ENCODE measurements at places on chromosomes 11 and 22.

- no peak for DNase-seq
Measured at GRCh38 chr11:64245401-64245796, 1.3 kb downstream of the PPP1R14B start.

- DNase-seq = no peak
Measured at GRCh38 chr11:14089690-14090462, 127.4 kb downstream of the SPON1 start.

DNA sequence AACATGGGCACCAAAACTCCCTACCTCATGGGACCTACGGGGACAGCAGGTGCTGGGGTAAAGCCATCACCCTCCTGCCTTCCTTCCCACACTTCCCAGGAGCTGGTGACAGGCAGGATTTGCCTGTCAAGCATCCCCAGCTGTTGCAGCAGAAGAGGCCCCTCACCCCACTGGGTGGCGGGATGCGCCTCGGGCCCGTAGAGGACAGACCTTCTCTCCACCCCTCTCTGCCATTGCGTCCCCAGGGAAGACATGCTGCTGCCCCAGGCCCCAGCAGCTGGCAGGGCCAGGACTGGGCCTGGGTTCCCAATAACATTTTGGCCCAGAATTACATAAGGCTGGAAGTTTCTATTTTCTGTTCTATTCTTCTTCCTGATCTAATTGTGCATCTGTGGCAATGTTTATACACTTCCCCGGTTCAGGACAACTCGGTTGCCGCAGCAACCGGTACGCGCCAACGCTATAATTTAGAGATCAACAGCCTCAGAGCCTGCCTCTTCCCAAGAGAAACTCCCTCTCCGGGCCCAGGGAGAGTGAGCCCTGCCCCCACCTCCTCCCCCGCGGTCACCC is 25.4 kb downstream of the KCNJ4 start:
- no peak for DNase-seq

DNA sequence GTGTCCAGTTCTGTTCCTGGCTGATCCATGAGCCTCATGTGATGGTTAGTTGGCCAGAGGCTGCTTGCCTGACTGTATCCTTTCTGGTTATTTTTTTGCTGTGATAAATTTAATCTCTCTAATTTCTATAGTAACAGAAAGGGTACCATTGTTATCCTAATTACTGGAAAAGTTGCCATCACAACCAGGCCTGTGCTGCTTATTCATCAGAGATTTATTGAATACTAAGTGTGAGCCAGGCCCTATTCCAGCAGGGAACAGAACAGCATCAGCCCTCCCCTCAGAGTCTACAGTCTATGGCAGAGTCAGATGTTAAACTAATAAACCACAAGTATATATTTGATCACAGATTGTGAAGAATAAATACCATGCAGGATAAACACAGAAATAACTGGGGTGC is 86.8 kb downstream of the DEPDC5 start:
- no peak for DNase-seq

DNA sequence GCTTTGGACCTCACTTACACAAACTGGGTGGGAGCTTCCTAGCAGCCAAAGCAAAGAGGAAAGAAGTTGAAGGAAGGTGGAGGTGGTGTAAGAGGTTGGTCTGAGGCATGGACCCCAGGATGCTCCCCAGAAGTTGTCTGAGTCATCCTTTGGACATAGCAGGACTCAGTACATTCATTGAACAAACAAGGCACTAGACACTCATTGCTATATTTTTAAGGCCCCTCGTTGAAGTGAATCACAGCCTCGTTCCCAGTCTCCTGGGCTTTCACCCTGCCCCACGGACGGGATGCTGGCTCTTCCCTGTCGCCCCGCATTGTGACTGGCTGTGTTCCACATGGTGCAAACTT is 95.9 kb upstream of the FGF3 start:
- no peak for DNase-seq

- no peak for DNase-seq
Measured at GRCh38 chr11:56509439-56509838, 18.3 kb upstream of the OR5M8 start.

DNA sequence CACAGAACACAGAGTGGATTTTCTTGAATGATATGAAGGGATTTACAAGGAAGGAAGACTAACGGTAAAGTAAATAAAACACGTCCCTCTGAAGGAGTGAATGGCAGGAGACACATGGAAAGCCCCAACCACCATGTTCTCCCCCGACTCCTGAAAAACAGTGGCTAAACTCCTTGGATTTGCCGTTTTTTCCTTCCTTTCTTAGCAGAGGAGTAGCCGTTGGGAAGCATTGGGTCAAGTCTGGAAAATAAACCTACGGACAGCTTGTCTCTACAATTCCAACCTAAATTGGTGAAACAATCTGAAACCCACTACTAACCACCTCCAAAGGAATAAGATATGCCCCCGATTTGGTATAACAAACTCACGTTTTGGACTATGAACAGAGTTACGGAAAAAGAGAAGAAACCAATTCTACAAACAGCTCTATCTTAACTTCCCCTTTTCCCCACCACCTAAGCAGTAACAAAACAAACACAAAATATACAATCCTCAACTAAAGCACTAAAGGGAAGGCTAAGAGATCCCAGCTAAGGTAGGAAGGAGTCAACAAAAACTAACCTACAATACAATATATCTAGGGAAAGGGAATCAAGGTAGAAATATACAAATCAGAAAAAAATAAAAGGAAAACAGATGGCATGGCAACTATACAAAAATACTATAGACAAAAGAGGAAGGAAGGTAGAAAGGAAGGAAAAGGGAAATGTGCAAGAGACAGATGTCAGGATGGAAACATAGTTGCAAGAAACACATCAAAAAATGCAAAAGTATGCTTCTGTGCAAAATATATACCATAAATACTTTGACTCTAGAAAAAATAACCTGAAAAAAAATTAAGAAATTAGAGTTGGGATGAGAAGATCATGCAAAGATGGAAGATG is 43.8 kb upstream of the LYVE1 start:
- DNase-seq = no peak

DNA sequence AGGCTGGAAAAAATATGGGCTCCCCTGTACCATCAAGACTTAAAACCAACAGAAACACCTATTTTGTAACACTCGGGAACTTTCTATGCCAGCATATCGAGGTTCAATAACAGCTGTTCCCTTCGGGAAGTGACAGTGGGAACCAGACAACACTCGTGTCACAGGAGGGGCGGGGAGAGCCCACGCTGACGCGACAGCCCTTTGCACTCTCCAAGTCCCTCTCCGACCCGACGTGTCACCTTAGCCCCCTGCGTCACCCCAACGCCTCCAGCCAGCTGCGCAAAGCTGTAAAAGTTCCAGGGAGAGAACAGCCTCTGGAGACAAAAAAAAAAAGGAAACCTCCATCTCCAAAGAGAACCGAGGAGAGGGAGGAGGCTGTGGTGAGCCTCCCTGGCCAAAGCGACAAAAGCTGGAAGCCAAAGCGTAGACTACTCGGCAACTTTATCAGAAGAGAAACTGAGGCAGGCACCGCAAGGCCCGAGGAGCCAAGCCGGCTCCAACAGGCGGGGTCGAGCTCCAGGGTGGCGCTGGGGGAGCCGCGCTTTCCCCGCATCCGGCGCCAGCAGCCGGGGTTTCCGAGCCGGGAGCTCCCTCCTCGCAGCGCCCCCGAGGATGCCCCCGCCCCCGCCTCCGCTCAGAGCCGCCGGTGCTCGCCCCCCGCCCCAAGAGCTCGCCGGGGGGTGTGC is 751 bp downstream of the ARFGAP3 start:
- peak; percentile 21 for DNase-seq

GRCh38 chr11:63769042-63769713 is 603 bp upstream of the ZFTA start:
- DNase-seq = peak; percentile 9

DNA sequence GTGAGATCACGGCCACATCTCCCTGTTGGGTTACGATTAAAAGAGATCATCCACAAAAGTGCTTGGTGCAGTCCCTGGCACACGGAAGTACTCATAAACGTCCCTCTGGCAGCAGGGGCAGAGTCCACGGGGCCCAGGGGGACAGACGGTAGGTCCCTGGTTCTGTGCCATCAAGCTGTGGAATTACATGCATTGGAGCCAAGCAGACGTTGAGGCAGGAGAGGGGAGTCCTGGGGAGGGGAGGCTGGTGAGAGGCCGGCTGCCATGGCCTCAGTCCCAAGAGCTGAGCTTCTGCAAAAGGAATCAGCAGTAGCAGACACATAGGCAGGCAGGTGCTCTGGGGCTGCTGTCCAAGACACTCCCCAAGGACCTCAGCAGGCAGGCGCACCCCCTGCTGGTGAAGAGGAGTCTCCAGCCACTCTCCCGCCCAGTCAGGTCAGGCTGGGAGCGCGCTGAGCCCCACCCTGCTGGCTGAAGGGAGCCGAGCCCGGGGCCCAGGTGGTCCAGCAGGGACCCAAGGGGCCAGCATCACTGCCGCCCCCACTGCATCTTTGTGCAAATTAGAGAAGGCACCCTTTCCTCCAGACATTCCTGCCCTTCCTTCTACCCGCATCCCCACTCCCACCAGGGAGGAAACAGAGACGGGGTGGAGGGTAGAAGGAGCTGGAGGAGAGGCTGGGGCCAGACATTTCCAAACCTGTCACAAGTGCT is 7.6 kb upstream of the KCTD17 start:
- DNase-seq = no peak

- no peak for DNase-seq
Measured at GRCh38 chr11:119983240-119983732, 154.6 kb downstream of the TRIM29 start.

DNA sequence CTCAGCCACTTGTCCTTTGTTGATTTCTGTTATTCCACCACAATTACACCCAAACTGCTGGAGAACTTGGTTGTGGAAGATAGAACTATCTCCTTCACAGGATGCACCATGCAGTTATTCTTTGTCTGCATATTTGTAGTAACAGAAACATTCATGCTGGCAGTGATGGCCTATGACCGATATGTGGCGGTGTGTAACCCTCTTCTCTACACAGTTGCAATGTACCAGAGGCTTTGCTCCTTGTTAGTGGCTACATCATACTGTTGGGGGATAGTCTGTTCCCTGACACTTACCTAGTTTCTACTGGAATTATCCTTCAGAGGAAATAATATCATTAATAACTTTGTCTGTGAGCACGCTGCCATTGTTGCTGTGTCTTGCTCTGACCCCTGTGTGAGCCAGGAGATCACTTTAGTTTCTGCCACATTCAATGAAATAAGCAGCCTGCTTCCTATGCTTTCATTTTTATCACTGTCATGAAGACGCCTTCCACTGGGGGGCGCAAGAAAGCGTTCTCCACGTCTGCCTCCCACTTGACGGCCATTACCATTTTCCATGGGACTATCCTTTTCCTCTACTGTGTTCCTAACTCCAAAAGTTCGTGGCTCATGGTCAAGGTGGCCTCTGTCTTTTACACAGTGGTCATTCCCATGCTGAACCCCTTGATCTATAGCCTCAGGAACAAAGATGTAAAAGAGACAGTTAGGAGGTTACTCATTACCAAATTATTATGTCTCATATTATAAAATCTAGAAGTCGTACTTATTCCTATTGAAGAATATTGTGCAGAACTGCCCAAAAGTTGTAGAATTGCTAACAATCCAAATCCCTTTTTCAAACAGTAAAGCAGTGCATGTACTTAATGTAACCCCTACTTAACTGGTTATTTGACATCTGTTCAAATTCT is 53.2 kb downstream of the OR4C6 start:
- DNase-seq = no peak

DNA sequence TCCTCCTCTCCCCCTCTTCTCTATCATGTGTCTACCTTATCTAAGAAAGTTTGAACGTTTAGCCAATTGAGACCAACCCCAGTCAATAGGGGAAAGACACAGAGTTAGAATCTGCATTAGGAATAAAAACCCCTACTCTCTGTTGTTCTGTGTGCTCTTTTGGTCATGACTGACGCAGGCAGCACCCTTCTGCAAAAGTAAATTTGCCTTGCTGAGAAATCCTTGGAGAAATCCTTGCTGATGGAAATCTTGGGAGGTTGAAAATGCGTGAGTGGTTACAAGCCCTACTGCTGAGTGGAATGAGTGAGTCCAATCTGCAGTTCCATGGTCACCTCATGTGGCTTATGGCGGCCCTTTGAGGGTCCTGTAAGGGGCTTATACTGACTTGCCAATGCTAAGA is 145.2 kb downstream of the AASDHPPT start:
- DNase-seq = no peak

- no peak for DNase-seq
Measured at GRCh38 chr11:12377106-12377823, at the start of gene PARVA. PARVA (plus strand) TSS chr11:12377571; CDS start chr11:12377648, 77 bp downstream.

DNA sequence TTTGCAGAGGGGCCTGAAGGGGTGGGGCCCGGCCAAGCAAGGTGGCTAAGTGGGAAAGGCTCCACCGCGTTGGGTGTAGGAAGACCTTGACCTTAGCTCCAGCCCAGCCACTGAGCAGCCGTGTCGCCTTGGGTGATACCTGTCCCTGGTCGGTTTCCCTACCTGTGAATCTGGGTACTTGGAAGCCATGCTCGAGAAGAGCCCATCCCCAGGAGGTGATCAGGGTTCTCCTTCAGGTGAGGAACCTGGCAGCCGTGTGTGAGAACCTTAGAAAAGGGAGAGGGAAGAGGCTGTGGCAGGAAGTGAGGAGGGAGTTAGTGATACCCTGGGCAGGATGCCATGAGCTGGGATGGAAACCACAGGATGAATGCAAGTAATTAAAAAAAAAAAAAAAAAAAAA is 21.6 kb downstream of the PPARA start:
- DNase-seq = no peak

DNA sequence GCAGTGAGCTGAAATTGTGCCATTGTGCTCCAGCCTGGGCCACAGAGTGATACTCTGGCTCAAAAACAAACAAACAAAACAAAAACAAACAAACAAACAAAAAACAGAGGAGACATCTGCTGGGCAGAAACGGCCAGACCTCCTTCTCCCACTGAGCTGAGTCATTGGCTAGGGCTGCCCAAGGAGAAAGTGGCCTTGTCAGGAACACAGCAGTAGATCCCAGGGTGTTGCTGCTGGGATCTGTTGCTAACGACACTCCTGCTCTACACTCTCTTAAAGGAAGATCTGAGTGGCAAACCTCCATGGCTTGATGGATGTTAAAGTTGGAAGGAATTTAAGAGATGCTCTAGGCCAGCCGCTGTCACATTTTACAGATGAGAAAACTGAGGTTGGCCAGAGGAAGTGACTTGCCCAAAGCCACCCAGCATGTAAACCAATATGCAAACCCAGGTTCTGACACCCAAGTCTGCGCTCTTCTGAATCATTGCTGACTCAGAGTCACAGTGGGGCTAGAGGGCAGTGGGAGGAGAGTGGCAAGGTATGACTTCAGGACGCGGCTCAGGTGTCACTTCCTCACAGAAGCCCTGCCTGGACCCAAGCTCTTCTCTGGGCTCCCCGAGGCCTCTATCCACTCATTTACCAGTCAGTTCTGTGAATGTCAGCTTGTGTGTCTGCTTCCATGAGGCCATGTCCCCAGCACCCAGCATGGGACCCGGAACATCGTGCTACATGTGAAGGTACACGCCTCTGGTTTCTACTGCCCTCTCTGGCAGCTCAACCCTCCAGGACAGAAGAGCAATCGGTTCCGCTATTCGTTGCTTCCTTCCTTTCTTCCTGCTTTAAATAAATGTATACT is 11.3 kb upstream of the GDPD5 start:
- peak; percentile 36 for DNase-seq

DNA sequence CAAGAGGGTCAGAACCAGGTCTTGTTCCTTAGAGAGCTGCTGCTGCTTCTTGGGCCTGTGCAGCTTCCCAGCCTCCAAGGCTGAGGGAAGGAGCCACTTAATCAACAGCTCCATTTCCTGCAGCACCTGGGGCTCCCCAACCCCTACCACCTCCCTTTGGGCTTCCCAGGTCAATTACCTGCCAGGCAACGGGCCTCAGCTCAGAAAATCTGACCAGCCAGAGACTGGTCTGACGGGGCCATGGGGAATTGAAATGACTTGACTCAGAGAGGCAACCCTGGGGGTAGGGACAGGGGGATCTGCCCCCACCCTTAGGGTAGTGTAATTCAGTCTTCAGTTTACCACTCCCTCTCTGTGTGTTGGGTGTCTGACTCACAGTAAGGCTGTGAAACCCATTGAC is 4.7 kb upstream of the MAJIN start:
- no peak for DNase-seq

Measured in stimulated activated CD8-positive, alpha-beta memory T cell treated with anti-CD3 and anti-CD28 coated beads, Interleukin-7, amount 100 ng/mL, for 1 hour (primary cell).